Activated T-helper 17 cell treated with anti-CD3 and anti-CD28 coated beads, Interleukin-2, amount 50 U/mL, for 72 hours (primary cell): ENCODE measurements at places on chromosomes 4 and X. TPM values are rescaled to one million over a fixed set of nuclear protein-coding genes. Genes with fewer than 3 reads are reported as not detected.

Gene ATP2B3
- total RNA-seq: not detected

Gene DSPP
- not detected for total RNA-seq

Gene PPP1R2C
- not detected for total RNA-seq

Gene CT45A1
- not detected for total RNA-seq

Gene NWD2
- not detected for total RNA-seq

Gene TMEM144
- 0.69 TPM for total RNA-seq

Gene ODAM
- not detected for total RNA-seq

Gene SOX3
- total RNA-seq: not detected

Gene HMX1
- not detected for total RNA-seq

Gene KLKB1
- 0.67 TPM for total RNA-seq

Gene USP27X
- total RNA-seq: 1.1 TPM

Gene CLNK
- not detected for total RNA-seq

Gene GPC4
- total RNA-seq: not detected

Gene FRMPD3
- not detected for total RNA-seq

Gene BMPR1B
- not detected for total RNA-seq

Gene EXOSC9
- 52.1 TPM for total RNA-seq

Gene P2RY4
- total RNA-seq: 0.85 TPM

Gene DUSP9
- not detected for total RNA-seq

Gene ADAM29
- not detected for total RNA-seq

Gene PCDH11X
- not detected for total RNA-seq

Gene HTN3
- total RNA-seq: not detected

Gene USP26
- total RNA-seq: not detected

Gene CHRDL1
- total RNA-seq: not detected

Gene ALB
- not detected for total RNA-seq

Gene PABPC4L
- total RNA-seq: not detected

Gene GAGE12J
- not detected for total RNA-seq

Gene TMEM255A
- total RNA-seq: 0.08 TPM

Gene RBMXL3
- total RNA-seq: not detected

Gene PNMA3
- 3.2 TPM for total RNA-seq

Gene CLOCK
- 9.9 TPM for total RNA-seq

Gene VCX
- not detected for total RNA-seq

Gene GYPA
- total RNA-seq: not detected

Gene AP1AR
- 9.1 TPM for total RNA-seq

Gene GPR173
- not detected for total RNA-seq

Gene PFKFB1
- total RNA-seq: 0.50 TPM

Gene F8A3
- total RNA-seq: 13.6 TPM

Gene VBP1
- 59.6 TPM for total RNA-seq

Gene MAGEA9B
- not detected for total RNA-seq
